ENCODE measurements at places on chromosomes 12 and 14. TPM values are rescaled to one million over a fixed set of nuclear protein-coding genes. Genes with fewer than 3 reads are reported as not detected.
A peak's percentile ranks its signal among the peaks of the same experiment; 100 is the strongest.

TAS2R9 gene
- total RNA-seq = not detected

ATG101 gene
- 71.8 TPM for total RNA-seq

ABCC9 gene
- total RNA-seq = 7.4 TPM

RNASE3 gene
- not detected for total RNA-seq

SDR9C7 gene
- not detected for total RNA-seq

PZP gene
- not detected for total RNA-seq

DENR gene
- total RNA-seq = 46.6 TPM

TMTC2 gene
- total RNA-seq = 5.2 TPM

DNA sequence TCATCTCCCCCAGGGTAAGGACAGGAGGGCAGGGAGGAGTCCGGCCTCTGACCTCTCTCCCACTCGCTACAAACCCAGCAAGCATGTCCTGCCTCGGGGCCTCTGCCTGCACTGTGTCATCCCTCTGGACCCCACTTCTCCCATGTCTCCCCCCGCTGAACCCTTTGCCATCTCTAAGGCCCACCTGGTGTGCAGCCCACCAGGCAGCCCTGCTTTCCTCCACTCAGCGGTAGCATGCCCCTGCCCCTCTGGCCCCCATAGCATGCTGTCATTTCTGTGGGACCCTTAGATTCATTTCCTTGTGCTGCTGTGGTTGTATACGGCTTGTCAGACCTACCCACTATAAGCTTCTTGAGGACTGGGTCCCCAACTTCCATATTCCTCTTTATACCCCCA is 17.7 kb downstream of the PAPLN start:
- no peak for DNase-seq

DNA sequence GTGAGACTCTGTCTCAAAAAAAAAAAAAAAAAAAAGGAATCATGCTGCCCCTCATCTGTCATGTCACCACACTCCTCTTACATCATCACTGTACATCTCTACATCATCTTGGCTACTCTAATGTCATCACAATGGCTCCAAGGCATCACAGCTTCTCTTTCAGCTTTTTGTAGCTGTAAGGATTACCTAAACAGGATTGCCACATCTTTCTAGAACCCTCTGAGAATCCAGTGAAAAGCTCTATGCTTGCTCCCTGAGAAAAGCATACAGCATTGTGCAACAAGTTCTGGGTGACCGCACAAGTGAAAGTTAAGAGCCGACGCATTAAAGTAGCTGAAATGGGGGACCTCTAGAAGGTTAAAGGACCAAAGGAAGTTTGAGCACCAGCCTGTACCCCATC is 272.5 kb downstream of the C12orf50 start:
- peak; percentile 29 for DNase-seq

- no peak for DNase-seq
Observed at GRCh38 chr12:40232602-40233001, 7.8 kb downstream of the LRRK2 start.

GRCh38 chr12:3821441-3821840 is 51.8 kb downstream of the PARP11 start:
- no peak for DNase-seq

DNA sequence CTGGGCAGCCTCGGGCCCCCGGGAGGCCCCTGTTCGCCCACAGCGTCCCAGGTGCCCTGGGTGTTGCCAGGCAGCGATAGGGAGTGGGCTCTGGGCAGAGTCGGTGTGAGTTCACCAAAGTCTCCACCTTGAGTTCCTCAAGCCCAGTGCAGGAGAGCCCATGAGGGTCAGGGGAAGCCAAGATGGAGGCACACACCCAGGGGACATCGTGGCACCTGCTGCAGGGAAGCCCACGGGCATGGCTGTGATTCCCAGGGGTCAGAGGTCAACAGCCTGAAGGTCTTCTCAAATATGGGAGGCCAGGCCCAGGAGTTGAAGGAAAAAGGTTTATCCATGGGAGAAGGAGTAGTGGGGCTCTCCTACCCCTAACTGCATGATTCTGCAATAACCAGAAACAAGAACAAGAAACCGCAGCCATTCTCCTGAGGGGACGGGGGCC is 148.8 kb downstream of the ADGRD1 start:
- DNase-seq = no peak

DNA sequence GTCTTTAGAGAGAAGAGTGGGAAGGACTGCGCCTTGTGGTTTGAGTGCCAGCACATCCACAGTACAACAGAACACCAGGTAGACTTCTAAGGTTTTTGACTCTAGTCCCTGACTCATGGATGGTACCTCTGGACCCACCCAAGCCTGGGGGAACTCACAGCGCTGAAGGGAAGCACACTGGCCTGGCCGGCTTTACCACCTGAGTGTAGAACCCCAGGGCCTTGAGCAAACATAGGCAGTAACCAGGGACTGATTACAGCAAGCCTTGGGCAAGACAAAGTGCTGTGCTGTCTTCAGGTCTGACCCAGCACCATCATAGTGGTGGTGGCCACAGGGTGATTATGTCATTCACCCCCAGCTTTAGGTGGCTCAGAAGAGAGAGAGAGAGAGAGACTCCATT is 17.2 kb downstream of the EML5 start:
- DNase-seq = no peak

GRCh38 chr12:92215358-92215757 is 69.7 kb upstream of the BTG1 start:
- DNase-seq = no peak

DNA sequence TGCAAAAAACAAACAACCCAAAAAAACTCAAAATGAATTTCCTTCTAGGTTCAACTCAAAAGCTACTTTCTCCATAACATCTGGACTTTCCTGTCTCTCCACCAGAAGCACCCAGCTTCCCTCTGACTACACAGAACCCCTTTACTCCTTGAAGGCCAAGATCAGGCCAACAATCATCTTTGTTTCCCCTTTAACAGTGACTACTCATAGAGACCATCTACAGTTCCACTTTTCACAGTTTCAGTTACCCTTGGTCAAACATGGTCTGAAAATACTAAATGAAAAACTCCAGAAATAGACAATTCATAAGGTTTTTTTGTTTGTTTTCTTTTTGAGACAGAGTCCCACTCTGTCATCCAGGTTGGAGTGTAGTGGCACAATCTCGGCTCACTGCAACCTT is 11.8 kb downstream of the GCH1 start:
- DNase-seq = no peak

DNA sequence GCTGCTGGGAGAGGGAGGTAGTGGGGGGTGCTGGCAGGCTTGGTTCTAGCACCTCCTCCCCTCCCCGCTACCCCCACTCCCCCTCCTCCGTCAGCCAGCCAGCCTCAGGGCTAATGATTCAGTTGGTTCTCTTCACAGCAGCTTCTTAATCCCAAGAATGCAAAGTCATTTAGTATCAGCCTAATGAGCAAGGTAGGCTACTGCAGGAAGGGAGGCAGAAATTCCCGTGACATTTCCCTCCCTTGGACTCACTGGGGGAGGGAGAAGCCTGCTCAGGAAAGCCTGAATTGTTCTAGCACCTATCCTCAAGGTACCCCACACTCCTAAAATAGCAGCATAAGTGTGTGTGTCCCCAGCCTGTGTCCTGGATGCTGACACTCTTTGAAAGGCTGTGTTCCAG is 29.8 kb downstream of the ITPK1 start:
- DNase-seq = peak; percentile 48

DNA sequence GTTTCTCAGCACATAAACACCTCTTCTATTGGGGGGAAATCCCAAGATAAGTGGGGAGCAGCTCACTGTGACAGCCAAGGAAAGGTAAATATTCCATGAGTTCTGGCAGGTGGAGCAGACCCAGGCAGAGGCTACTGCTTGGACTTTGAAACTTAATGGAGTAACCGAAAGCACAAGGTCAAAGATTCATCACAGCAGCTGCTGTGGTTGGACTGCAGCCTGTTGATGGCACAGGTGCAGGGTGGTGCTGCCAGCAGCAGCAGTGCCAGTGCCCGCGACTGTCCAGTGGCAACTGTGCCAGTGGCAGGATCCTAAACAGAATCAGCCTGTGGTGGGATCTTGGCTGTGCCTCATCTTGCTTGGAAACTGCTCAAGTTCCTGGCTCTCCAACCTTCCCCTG is 81.4 kb upstream of the ARID2 start:
- no peak for DNase-seq

DNA sequence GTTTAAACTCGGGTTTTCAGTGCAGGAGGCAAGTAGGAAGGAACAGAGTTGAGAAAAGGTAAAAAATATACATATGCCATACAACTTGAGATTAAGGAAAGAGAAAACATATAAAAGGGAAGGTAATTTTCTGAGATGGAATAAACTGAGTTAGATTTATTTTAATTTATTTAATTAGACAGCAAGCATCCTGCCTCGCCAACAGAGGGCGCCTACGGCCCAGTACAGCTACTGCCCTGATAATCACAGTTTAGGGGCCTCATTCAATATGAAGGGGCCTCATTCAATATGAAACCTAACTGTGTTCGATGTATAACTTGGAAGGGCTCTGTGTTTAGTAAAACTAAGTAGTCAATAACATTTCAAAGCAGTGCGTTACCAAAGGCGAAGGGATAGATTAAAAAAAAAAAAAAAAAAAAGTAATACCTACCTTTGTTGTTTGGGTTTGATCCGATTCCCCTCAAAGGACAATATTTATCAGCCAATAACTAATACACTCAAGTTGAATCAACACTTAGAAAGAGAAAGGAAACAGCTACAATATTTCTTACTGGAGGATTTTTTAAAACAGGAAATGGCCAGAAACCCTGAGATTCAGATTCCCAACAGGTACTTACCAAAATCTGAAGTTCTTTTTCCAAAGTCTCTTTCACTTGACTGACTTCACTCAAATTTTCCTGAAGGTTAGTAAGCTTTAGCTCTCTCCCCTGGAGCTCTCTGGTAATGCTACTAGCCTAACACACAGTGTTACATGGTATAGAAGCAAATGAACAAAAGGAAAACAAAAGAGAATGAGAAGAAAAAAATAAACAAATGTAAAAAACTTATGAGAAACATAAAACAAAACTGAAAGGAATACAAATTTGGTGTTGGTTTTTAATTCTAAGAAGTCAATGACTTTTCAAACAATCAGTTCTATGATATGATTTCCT is 70.0 kb upstream of the VPS33A start:
- DNase-seq = peak; percentile 49

- peak; percentile 71 for DNase-seq
Observed at GRCh38 chr12:81212996-81213696, 135.3 kb downstream of the ACSS3 start.

DNA sequence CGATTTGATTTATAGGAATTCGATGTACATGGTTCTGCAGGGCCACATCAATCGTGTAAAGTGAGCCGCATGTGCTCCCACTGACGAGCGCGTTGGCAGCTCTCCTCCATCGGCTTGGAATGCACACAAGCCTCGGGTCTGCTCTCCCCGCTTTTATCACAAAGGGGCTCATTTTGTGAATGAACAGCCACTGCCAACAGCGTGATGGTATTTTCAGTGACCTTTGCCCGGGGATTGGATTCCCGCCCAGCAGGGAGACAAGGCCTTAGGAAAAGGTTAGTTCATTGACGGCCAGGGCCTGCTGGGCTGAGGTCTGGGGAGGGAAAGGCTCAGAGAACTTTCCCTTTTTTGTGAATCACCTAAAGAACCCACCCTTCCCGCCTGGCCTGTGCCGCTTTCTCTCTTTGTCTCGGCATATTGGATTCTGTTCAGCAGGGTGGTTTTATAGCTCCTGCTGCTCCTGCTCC is 232.1 kb downstream of the MSRB3 start:
- no peak for DNase-seq
